ENCODE measurements at places on chromosomes 16 and 17.

DNA sequence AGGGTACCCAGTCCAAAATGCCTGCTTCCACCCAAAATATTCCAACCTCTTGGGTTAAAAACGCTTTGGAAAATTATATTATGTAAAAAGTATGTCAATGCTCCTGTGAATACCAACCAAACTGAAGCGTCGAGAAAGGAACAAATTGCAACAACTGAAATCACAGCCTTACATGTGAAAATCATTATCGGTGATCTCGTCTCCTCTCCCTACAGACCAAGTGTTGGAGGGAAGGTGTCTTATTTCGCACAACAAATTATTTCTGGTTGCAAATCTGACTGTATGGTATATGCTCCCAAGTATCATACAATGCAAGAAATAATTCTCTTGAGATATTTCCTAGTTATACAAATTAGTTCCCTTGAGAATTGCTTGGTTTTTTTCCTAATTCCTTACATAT, 89.3 kb upstream of the CDYL2 start:
- DNase-seq = no peak
- H3K27ac ChIP-seq = no peak overlapping the region
- no peak overlapping the region for H3K4me3 ChIP-seq

DNA sequence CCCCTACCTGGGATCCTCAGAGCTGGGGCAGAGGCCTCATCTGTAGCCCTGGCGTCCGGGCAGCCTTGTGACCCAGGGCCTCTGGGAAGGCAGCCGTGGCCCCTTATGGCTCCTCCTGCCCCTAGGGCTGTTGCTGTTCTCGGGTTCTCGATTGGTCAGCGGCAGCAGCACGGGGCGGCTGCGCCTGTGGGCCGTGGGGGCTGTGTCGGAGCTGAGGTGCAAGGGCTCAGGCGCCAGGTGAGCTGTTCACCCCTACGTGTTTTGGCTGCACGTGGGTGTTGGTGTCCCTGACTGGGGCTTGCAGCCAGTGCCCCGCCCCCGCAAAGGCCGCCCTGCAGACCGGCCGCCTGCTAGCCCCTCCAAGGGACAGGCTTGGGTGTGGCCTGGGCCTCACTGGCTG, 5.8 kb upstream of the RHOT2 start:
- no peak for DNase-seq
- no peak overlapping the region for H3K4me3 ChIP-seq
- peaks cover 5% of the 10 kb centered on the region for H3K4me1 ChIP-seq
- peaks cover 8% of the 10 kb centered on the region for H3K36me3 ChIP-seq
- no peak overlapping the region for H3K27ac ChIP-seq

- no peaks in the 10 kb centered on the region for H3K36me3 ChIP-seq
- DNase-seq = no peak
- peak overlapping the region; percentile 70 for H3K4me3 ChIP-seq
- no peak overlapping the region for H3K27ac ChIP-seq
Measured at GRCh38 chr17:77279448-77280303, 138.9 kb downstream of the SEC14L1 start.

GRCh38 chr17:8188263-8188839, 1.6 kb downstream of the BORCS6 start:
- H3K27ac ChIP-seq = no peak overlapping the region
- peaks cover 17% of the 10 kb centered on the region for H3K4me1 ChIP-seq
- DNase-seq = no peak

DNA sequence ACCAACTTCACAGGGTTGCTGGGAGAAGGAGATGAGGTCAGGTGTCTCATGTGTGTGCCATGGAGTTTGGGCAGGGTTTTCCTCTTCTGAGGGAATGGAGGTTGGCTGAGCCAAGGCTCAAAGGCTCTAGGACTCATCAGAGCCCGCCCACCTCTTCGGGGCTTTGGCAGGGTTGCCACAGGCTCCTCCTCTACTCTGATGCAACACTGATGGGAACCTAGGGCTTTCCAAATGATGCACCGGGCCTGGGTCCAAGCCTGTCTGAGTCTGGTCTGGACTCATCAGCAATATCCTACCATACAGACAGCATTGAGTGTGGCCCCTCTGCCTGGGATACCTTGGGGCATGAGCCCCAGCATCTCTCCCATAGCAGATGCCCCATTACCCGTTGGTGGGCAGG, 59.5 kb upstream of the LHX1 start:
- H3K36me3 ChIP-seq = no peaks in the 10 kb centered on the region
- no peaks in the 10 kb centered on the region for H3K4me1 ChIP-seq
- no peak for DNase-seq

DNA sequence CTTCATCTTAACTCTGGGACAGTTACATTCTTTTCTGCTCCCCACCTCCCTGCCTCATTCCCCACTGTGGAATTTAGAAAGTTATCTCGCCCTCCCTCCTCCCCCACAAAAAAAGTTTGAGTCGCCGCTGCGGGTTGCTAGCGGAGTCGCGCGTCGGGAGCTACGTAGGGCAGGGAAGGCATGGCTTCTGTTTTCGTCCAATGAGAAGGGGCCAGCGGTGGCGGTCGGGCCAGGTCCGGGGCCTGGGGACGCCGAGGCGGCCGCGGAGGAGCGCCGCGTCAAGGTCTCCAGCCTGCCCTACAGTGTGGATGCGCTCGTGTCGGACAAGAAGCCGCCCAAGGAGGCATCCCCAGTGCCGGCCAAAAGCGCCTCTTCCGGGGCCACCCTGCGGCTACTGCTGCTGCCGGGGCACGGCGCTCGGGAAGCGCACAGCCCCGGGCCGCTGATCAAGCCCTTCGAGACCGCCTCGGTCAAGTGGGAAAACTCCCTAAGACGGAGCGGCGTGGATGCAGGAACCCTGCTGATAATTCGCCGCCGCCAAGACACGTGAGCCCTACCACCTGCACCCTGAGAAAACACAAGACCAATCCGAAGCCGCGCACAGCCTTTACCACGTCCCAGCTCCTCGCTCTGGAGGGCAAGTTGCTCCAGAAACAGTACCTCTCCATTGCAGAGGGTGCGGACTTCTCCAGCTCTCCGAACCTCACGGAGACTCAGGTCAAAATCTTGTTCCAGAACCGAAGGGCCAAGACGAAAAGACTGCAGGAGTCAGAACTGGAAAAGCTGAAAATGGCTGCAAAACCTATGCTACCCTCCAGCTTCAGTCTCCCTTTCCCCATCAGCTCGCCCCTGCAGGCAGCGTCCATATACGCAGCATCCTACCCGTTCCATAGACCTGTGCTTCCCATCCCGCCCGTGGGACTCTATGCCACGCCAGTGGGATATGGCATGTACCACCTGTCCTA, 8.9 kb downstream of the OR4D1 start:
- peaks cover 12% of the 10 kb centered on the region for H3K36me3 ChIP-seq
- DNase-seq = peak; percentile 70
- H3K4me1 ChIP-seq = peaks cover 52% of the 10 kb centered on the region
- peak overlapping the region; percentile 79 for H3K4me3 ChIP-seq
- H3K27ac ChIP-seq = peak overlapping the region; percentile 81

- H3K27ac ChIP-seq = no peak overlapping the region
- no peak overlapping the region for H3K4me3 ChIP-seq
- peaks cover 13% of the 10 kb centered on the region for H3K4me1 ChIP-seq
- no peaks in the 10 kb centered on the region for H3K27me3 ChIP-seq
Measured at GRCh38 chr17:19943026-19943425, 34.6 kb downstream of the AKAP10 start.

DNA sequence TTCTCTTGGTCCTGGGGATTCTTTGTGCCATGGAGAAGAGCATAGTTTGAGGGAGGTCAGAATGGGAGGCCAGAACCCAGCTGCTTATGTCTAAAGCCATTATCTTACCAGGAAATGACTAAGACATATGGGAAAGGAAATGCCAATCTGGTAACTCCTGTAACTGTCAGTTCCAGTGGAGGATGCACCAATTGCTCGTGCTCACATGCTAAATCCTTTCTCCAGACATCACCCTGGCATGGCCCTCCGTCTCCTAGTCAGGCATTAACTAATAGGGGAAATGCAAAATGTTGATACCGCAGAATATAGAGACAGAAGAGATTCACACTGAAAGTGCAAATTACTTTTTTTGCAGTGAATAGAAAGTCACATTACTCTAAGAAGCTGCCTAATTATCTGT, 255.6 kb upstream of the HSBP1 start:
- no peak overlapping the region for H3K4me3 ChIP-seq
- no peaks in the 10 kb centered on the region for H3K4me1 ChIP-seq
- no peak overlapping the region for H3K27ac ChIP-seq
- H3K36me3 ChIP-seq = no peaks in the 10 kb centered on the region
- no peak for DNase-seq

DNA sequence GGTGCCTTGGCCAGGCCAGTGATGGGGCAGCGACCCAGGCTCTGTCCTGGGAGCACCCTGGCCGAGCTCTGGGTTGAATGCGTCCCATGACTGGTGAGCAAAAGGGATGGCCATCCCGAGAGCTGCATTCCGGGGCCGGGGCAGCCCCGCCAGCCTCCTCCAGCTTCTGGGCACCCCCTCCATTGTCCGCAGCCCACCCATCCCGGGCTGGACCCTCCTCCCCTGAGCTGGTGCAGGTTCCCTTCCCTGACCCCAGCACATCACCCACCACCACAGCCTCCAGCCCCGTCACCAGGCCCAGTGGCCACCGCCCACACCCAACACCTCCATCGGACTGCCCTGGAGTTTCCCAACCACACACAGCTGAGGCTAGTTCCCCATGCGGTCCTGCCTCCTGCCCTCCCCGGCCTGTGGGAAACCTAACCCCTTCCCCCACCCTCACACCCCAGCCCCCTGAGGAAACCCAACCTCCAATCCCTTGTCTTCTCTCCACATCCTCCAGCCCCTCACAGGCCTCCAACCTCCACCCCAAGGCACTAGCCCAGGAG, 16.2 kb upstream of the PVALEF start:
- H3K4me1 ChIP-seq = no peaks in the 10 kb centered on the region
- no peak for DNase-seq
- H3K36me3 ChIP-seq = no peaks in the 10 kb centered on the region
- no peak overlapping the region for H3K4me3 ChIP-seq
- no peak overlapping the region for H3K27ac ChIP-seq

DNA sequence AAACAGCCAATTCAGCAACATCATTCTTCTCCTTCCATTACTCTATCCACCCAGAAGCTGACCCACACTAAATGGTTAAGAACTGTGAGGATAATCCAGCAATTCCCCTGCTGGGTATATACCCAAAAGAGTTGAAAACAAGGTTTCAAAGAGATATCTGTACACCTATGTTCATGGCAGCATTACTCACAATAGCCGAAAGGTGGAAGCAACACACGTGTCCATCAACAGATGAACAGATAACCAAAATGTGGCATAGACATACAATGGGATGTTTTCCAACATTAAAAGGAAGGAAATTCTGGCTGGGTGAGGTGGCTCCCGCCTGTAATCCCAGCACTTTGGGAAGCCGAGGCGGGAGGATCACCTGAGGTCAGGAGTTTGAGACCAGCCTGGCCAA, 19.9 kb downstream of the MIS12 start:
- peaks cover 11% of the 10 kb centered on the region for H3K36me3 ChIP-seq
- no peak overlapping the region for H3K27ac ChIP-seq
- no peak for DNase-seq
- no peaks in the 10 kb centered on the region for H3K27me3 ChIP-seq
- no peak overlapping the region for H3K4me3 ChIP-seq

GRCh38 chr17:63349478-63350000, 96.6 kb downstream of the CYB561 start:
- no peak overlapping the region for H3K4me3 ChIP-seq
- no peaks in the 10 kb centered on the region for H3K36me3 ChIP-seq
- H3K4me1 ChIP-seq = no peaks in the 10 kb centered on the region
- DNase-seq = no peak

DNA sequence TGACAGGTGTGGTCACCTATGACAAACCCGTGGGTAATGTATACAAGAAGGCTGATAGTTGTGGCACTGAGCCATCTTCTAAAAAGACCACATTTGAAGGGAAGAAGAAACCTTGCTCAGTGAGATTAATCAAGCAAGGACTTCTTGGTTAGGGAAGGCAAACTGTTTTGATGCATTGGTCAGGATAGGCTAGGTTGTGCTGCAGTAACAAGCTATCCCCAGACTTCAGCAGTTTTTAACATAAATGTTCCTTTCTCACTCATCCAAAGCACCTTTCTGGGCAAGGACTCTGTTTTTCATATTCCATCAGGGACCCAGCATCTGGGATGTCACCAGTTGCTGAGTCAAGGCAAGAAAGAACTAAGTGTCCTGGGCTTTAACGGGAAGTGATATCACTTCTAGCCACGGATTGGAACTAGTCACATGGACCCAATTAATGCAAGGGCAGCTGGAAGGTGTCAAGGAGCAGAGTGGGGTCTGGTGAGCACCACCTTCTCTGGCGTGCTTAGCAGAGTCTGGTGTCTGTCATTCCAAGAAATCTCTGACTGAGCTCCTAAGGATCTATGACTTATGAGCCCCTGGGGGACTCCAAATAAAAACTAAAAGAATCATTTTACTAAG, 52.0 kb upstream of the CCL2 start:
- H3K27me3 ChIP-seq = peaks cover 15% of the 10 kb centered on the region
- no peak overlapping the region for H3K4me3 ChIP-seq
- DNase-seq = no peak
- H3K36me3 ChIP-seq = no peaks in the 10 kb centered on the region

GRCh38 chr17:79952265-79952877, 83.3 kb downstream of the TBC1D16 start:
- H3K36me3 ChIP-seq = no peaks in the 10 kb centered on the region
- DNase-seq = no peak
- H3K27ac ChIP-seq = no peak overlapping the region
- peaks cover 2% of the 10 kb centered on the region for H3K27me3 ChIP-seq

DNA sequence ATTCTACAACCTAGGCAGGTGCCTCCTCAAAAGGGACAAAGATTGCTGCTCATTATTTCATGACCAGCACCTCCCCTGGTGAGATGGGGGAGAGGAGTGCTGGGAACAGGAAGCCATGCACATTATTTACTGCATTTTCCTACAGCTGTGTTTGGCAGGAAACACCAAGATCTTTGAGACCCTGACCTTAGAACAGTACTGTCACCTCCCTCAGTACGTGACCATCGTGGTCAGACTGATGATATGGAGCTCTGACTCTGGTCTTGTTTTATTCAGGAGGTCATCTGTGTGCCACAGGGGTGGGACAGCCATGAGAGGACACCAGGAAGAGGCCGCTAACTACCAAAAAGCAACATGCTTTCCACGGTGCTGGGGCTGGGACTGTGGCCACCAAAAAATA, 37.4 kb downstream of the USP22 start:
- no peaks in the 10 kb centered on the region for H3K27me3 ChIP-seq
- H3K4me1 ChIP-seq = peaks cover 30% of the 10 kb centered on the region
- no peak for DNase-seq
